ENCODE measurements at places on chromosomes 2 and 18.

- DNase-seq, result no peak
These were observed 147.0 kb downstream of the GCA start for GRCh38 chr2:162490761-162491470.

GRCh38 chr2:230847883-230848388 is 16.8 kb upstream of the ITM2C start:
- DNase-seq, result peak; percentile 70

DNA sequence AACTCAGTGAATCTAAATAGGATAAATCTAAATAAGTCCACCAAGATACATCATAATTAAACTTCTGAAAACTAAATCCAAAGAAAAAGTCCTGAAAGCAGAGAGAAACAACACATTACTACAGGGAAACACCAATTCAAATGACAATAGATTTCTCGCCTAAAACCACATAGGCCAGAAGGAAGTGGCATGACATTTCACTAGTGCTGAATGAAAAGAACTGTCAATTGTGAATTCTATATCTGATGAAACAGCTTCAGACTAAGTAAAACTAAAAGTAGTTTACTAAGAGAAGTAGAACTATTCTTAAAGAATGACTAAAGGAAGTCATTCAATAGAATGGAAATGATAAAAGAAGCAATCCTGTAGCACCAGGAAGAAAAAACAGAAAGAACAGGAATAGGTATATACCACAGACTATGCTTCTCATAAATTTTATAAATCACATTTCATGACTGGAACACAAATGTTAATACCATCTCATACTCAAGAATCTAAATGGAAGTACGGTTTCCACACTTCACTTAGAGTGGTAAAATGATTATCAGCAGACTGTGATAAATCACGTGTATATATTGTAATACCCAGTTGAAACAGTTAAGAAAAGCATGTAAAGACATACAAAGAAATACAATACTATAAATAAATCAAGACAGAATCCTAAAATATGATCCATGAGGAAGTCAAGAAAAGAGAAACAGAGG is 46.4 kb downstream of the ASXL2 start:
- no peak for DNase-seq

DNA sequence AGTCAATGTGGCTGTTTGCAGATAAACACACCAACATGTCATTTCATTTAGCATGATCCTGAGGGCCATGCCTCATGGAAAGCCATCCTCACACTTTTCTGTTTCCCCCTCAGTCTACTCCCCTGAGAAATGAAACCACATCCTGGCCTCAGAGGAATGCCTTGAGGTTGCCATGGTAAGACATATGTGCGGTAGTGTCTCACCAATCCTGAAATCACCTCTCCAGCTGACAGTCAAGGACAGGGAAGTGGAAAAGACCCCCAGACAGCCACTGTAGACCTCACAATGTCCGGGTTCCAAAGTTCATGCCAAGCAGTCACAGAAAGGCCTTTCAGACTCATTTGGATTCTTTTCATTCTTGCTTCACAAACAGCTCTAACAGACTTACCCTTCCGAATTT is 175.2 kb upstream of the PKDCC start:
- DNase-seq, result no peak

DNA sequence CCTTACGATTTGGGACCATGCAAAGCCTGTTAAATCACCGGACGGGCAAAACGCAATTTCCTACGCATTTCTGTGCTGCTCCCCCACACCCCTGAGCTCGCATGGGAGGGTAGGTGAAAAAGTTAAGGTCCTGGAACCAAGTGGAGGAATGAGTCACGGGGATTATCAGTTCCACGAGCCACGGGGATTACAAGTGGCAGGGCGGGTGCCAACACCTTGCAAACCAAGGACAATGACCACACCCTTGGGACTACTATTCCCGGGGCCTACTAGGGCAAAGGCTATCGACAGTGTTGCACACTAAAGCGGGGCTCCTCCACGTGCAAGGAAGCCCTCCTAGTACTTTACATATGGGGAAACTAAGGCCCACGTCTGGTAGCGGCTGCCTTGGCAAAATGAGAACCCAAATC is 447 bp downstream of the RETSAT start:
- DNase-seq, result peak; percentile 8

DNA sequence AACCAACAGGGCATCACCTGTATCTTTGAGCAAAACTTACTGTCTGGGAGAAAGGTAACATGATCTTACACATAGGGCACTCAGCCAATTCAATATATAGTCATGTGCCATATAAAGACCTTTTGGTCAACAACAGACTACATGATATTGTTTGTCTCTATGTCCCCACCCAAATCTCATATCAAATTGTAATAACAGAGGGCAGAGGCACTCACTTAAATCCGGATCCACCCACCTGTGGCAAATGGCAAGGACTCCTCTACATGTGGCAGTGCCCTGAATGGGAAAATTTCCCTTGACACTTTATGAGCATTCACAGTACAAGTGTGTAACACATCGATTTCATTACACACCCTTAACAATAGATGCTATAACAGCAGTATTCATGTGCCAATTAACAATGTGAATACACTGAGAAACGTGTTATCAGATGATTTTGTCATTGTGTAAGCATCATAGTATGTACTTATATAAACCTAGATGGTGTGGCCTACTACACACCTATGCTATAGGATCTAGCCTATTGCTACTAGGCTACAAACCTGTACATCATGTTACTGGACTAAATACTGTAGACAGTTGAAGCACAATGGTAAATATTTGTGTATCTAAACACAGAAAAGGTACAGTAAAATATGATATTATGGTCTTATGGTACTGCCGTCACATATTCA is 64.2 kb downstream of the STRADB start:
- DNase-seq, result no peak

DNA sequence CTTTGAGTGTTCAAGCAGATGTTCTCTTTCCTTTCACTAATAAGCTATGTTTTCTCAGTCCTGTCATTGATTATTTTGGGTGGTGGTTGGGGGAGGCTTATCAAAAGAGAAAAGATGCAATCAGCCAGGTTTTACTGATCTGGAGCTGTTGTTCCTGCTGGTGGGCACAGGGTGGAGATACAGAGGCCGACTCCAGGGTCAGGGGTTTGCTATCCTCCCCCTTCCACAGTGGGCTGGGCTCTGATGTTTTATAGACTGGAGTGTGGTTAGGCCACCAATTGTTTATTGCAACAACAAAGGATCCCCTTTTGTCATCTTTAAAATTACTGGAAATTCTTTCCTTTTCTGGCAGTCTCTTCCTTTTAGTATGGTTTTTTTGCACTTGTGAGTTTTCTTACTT is 120.5 kb downstream of the TANC1 start:
- no peak for DNase-seq

DNA sequence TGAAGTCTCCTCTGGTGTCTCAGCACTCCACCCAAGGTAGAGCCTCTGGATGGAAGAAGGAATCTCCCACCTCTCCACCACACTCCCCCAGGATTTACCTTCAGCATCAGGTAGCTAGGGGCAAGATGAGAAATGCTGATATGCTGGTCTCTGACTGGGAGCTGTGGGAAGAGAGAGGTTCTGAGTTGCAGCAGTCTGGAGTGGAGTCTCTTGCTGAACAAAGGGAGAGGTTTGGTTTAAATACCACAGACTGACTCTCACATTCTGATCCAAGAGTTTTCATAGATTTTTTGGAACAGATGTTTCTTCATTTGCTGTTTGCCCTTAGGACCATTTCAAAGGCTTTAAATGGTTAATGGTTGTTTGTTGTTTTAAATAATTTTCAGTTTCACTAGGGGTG is 1.1 kb upstream of the CFLAR start:
- DNase-seq, result no peak
